ENCODE measurements at places on chromosomes 3 and 15.

- no peak for DNase-seq
Measured at GRCh38 chr3:170196833-170197232, 15.3 kb upstream of the PHC3 start.

DNA sequence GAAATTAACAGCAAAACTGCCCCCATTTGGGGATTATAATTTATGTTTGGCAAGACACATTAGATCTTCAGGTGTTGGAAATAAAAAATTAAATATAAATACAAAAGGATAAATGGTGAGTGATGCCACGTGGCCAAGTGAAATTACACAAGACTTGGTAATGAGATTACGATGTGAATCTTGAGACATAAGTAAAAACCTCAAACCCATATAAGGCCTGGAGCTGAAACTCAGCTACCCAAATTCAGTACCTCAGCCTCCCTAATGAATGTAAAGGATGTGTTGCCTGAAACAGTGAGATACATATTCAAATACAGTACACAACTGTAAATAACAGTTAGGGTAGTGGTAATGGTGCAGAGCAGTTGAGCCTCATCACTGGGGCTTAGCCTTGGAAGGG, 1146.6 kb downstream of the OTOL1 start:
- DNase-seq, result no peak

- no peak for DNase-seq
Measured at GRCh38 chr3:14357463-14357862, 44.9 kb upstream of the SLC6A6 start.

- no peak for DNase-seq
Measured at GRCh38 chr15:40766906-40767837, 2.6 kb upstream of the C15orf62 start.

- DNase-seq, result no peak
Measured at GRCh38 chr3:18735005-18735404, 309.9 kb upstream of the SATB1 start.

- no peak for DNase-seq
Measured at GRCh38 chr3:2512881-2513280, 414.2 kb downstream of the CNTN4 start.

GRCh38 chr3:13517253-13517977, 31.5 kb upstream of the FBLN2 start:
- DNase-seq, result no peak

- DNase-seq, result no peak
Measured at GRCh38 chr3:73680391-73681095, 55.8 kb upstream of the PDZRN3 start.

DNA sequence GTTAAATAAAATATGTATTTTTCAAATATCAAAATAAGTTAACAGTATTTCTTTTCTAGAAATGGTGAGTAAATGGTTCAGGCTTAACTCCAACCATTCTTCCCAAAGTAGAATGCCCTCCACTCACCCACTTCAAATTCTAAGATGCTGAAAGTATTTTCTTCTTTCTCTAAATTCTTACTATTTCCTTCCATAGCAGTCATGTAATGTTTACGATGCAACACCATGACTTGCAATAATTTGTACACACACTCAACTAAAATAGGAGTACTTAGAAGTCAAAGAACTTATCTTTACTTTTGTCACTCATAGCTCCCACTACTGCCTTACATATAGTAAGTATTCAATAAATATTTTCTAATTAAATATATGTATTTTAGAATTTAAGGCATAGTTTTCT, 65.0 kb downstream of the AQR start:
- no peak for DNase-seq

DNA sequence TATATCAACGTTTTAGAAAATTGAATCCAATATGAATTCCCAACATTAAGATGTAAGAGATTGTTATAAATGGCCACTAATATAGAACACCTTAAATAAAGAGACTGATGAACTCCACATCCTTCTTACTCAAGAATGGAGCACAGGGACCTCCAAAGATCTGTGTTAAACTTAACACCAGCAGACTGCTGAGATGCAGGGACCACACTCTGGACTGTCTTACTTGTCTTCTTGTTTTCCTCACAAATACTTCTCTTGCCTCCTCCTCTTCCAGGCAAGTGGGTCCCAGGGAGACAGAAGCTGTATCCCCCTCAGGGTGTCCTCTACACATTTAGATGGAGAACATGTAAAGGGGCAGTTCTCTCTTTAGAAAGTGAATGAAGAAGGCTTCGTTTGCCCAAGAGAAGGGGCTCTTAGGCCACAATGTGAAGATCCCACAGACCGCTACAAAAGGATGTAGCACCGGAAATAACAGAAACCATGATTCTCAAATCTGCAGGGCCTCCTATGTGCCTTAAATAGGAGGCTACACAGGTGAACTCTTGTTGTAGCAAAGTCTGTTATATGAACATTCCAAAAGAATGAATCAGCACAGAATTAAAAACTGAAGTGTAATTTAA, 52.2 kb downstream of the SATB1 start:
- DNase-seq, result no peak

- DNase-seq, result no peak
Measured at GRCh38 chr15:69091654-69092053, 68.8 kb upstream of the GLCE start.

GRCh38 chr3:17194116-17194515, 309.4 kb downstream of the PLCL2 start:
- no peak for DNase-seq

DNA sequence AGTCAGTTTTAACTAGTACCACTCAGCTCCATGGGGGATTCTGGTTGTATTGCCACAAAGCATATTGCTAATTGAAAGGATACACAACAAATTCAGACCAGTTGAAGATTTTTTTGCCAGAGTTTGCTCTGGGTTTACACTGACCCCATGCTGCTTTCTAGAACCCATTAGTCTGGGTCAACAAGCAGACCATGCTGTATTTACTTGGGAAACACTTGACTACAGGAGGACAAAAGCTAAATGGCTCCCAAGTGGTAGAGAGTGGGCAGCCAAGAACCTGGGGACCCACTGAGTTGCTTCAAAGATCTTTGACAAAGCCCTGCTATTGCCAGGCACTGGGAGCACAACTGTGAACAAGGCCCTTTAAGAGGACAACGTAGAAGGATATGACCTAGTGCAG, 86.8 kb upstream of the PSMD6 start:
- DNase-seq, result no peak

Measured in brain pericyte (primary cell).